Stimulated activated CD8-positive, alpha-beta memory T cell treated with anti-CD3 and anti-CD28 coated beads, Interleukin-2, amount 100 ng/mL, for 1 hour (primary cell): ENCODE measurements at places on chromosomes 2 and 18.

- DNase-seq: no peak
These were observed 119.0 kb downstream of the CERS6 start for GRCh38 chr2:168574856-168575630.

DNA sequence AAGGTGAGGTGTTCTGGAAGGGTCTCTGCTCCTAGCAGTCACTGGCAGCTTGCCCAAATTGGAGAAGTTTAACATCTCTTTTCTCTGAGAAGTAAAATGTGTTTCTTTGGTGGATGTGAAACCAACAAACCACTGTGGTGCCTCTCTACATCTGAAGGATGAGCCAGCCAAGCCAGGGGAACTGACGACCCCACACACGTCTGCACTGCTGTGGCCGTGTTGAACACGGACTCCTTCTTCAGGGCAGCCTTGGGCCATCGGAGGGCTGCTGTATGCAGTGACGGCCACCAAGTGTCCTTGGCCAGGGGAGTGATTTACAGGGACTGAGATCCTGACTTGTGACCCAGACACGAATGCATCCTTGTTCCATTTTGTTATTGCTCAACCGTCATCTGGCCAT lies 207.8 kb downstream of the ACKR3 start:
- no peak for DNase-seq

DNA sequence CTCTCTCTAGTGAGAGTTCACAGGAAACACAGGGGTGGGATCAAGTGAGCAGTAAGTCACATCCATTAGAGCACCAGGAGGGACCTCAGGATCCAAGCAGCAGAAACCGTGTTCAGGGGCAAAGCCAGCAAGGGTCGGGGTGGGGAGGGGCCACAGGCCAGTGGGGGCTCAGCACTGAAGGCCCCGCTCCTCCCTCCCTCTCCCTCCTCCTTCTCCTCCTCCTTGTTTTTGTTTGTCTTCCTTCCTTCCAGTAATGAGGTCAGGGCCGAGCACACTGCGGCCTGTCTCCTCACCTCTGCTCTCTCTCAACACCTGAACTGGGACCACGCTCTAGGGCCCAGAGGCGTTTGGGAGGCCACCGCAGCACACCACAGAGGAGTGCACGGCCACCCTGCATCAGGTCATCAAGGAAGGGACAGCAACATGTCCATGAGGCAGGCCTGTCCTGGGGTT lies 20.9 kb downstream of the MTERF4 start:
- no peak for DNase-seq

DNA sequence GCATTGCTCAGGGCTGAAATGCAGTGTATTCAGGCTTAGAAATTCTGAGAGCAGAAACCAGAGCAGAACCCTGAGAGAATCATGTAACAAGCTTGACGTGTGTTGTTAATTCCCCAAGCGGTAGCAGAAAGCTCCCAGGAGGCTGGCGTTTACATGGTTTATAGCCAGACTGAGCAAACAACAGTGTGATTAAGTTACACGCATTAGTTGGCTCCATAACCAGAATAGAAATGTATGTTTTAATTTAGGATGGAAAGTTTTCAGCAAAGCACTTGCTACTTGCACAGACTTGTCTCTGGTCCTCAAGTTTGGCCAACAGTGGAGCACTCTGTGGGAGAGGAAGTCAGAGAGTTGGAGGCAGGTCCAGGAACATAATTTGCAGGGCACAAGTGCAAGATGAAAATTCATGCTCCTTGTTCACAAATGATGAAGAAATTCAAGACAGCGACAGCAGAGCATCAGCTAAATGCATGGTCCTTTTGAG lies 69.3 kb downstream of the MAPK4 start:
- DNase-seq: no peak

GRCh38 chr2:150732064-150732463 lies 244.6 kb upstream of the RND3 start:
- no peak for DNase-seq

GRCh38 chr18:61957801-61958516 lies 65.2 kb upstream of the RNF152 start:
- DNase-seq: no peak

DNA sequence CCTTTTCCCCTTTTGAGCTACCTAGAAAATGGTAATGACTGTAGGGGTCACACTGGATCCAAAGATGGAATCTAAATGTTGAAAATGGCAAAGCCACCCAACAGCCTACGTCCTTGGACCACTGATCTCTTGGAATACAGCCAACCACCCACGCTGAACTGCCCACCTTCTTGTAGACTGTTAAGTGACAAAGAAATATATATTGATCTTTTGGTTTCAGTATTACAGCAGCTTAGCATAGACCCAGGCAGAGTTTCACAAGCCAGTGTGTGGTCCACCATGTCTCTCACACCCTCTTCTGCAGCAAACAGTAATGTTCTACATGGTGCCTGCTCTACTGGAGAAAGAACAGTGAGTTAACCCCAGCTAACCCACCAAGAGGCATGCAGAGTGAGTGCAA lies 20.2 kb downstream of the CACNB4 start:
- no peak for DNase-seq

GRCh38 chr2:162333968-162334367 lies 10.0 kb upstream of the GCA start:
- DNase-seq: no peak
